ENCODE measurements at places on chromosomes 16 and 17. TPM values are rescaled to one million over a fixed set of nuclear protein-coding genes. Genes with fewer than 3 reads are reported as not detected.

The CBX8 gene
- 29.0 TPM for total RNA-seq

The WNT9B gene
- total RNA-seq, result not detected

The SSTR5 gene
- total RNA-seq, result 7.2 TPM

The TERB1 gene
- not detected for total RNA-seq

The SHBG gene
- total RNA-seq, result not detected
